ENCODE measurements at places on chromosomes 2 and 18.

GRCh38 chr18:39455285-39455684, 1889.7 kb upstream of the CELF4 start:
- DNase-seq, result no peak

- no peak for DNase-seq
Measured at GRCh38 chr18:12754511-12754910, 51.7 kb downstream of the PSMG2 start.

- no peak for DNase-seq
Measured at GRCh38 chr2:64947885-64948284, 41.3 kb upstream of the SLC1A4 start.

- DNase-seq, result no peak
Measured at GRCh38 chr2:69624131-69624530, 19.4 kb downstream of the AAK1 start.

DNA sequence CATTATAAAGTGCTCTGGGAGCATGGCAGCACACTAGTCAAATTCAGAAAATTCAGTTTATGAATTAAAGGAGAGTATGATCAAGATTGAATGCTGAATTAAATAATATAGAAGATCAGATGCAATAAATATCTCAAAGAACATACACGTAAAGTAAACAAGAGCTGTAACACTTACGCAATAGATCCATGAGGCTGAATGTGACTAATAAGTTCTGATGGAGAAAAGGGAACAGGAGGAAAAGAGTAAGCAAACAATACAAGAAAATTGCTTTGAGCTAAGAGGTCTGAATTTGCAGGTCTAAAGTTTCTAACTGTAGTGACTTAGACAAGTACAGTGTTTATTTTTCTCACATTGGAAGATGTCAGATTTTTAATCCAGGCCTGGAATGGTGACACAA, 646.7 kb upstream of the ZNF804A start:
- no peak for DNase-seq

DNA sequence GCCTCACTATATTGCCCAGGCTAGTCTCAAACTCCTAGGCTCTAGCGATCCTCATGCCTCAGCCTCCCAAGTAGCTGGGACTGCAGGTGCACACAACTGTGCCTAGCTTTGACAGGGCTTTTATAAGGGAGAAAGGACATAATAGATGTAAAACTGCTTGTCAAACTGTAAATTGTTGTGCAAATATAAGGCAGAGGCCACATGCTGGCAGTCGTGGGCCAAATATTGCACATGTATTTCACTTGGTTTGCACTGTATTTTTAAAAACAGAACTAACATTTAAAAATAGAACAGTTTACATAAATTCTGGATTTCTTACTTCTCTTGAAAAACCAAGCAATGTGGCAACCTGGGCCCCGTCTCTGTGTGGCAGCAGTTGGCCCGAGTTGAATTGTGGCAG, 31.2 kb upstream of the MYO3B start:
- no peak for DNase-seq

DNA sequence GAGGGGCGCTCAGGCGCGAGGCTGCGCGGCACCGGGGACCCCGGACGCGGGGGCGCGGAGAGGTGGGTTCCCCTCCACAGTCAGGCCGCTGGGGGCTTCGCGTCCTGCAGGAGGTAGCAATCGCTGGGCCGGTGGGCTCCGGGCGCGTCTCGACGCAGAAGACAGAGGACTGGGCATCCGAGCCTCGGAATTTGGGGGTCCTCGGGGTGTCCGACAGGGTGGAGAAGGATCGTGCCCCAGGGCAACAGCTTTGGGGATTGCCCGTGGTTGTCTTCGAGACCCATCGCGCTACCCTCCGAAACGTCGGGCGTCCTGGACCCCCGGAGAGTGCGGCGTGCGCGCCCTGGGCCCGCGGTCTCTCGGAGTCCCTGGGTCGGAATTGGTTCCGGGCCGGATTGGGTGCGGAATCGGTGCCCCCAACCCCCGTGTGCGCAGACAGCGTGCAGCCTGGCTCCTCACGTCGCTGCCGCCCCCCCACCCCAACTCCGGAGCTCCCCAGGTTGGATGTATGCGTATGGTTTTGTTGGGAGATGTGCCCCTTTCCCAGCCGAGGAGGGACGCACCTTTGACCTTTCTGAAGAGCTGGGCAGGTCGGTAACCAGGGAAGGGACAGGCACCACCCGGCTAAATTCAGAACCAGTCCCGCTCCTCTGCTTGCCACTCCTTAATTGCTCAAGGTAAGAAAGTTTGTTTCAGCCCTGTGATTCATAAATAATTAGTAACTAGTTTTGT, 750 bp downstream of the NPAS2 start:
- DNase-seq, result no peak

DNA sequence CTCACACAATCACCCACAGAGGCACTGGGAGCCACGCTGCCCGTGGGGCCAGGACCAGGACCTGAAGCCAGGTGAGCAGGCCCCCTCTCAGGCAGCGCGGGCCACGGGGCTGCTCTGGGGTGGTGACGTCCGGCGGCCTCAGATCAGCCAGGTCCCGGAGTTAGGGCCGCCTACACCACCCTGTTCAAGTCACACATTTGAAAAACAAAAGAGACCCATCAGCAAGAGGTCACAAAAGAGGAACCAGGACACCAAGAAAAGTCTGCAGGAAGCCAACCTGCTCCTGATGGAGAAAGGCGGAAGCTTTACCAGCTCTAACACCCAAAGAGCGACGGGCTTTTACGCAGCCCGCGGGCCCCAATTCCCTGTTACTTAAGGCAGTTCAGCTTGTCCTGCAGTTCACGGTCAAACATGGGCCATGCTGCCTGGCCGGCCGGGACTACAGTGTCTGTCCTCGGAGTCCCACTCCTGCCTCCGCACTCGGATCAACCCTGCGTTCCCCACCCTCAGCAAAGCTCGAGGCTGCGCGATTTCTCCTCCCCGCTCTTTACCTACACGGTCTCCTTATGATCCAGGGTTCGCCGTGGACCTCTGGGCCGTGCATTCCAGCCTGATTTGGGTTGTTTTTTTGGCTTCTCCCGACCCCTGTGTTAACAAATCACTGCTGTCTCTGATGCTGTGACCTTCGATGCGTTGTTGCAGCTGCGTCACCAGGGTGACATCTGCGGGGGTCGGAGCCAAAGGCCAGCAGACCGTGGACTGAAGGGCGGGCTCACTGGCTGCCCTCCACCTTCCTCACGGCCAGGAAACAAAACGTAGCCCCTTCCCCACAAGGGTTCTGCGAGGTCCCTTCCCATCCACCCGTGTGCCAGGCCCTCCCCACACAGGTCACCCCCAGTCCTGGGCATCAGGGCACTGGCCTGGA, 31.0 kb downstream of the SNORC start:
- no peak for DNase-seq

GRCh38 chr18:40473221-40474029, 1481.6 kb upstream of the PIK3C3 start:
- no peak for DNase-seq

DNA sequence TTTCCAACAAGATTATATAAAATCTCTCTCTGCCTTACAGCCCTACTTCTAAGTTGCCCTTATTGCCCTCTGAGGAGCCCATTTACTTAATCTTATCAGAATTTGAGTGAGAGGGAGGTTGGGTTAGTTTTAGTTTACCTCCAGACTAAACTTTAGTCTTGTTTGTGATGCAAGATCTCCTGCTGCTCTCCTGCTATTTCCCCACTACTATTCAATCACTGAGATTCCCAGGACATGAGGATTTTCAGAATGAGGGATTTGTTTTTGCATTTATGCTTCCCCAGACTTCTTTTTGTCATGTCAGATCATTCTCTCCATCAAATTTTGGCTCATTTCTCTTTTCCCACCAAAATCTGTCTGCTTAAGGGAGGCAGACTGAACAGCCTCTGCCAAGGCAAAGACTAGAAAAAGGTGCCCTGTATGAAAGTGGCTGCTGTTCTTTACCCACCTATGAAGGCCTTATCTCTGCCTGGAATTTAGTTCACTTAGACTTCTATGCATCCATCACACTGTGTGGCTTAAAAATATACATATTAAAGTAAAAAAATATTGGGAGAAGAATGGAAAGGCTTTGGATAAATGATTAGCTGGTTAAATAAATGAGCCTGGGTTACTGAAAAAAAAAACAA, 401.3 kb downstream of the PID1 start:
- no peak for DNase-seq

GRCh38 chr2:220814441-220814840, 757.7 kb downstream of the EPHA4 start:
- no peak for DNase-seq

- DNase-seq, result no peak
Measured at GRCh38 chr2:227482638-227483340, 10.8 kb downstream of the AGFG1 start.

DNA sequence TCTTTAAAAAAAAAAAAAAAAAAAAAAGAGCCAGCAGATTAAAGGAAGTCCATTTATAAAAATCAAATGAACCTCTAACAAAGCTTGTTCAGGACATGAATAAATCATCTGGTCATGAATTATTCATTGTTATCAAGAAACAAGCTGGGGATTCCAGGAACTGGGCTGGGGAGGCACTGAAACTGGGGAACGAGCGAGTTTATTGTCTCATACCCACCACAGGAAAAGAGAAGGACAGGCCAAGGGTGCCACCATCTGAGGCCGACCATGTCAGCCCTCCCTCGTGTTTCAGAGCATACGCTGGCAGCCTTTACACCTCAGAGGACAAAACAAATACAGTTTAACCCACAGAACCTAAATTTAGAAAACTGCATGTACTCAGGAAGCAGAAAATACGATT, 164.2 kb downstream of the VWC2L start:
- DNase-seq, result no peak

DNA sequence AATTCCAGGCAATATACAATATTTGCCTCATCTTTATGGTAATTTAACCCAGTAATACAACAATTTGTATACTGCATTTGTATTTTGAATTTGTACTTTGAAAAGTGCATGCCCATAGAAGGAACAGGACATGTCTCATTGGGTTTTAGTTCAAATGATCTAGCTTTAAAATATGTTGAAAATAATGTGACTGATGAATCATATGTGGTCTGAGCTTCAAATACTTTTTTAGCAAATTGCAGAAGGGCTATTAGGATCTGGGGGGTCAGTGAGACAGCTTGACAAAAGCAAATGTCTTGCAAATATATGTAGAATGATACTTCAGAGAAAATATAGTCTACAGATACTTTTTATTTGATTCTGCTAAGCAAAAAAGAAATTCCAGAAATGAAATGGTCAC, 248.9 kb downstream of the DCC start:
- no peak for DNase-seq

- no peak for DNase-seq
Measured at GRCh38 chr2:36912695-36913094, 53.6 kb downstream of the STRN start.

- no peak for DNase-seq
Measured at GRCh38 chr2:156890529-156891148, 366.9 kb upstream of the GALNT5 start.

DNA sequence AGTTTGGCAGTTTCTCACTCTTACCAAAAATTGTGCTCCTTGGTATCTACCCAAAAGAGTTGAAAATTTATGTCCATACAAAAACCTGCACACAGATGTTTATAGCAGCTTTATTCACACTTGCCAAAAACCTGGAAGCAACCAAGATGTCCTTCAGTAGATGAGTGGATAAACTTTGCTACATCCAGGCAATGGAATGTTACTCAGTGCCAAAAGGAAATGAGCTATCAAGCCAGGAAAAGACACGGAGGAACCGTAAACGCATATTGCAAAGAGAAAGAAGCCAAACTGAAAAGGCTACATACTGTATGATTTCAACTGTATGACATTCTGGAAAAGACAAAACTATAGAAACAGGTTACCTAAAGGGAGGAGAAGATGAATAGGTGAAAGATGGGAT, 36.1 kb downstream of the TMEM163 start:
- DNase-seq, result no peak

- DNase-seq, result no peak
Measured at GRCh38 chr2:216082805-216083204, 1.1 kb downstream of the TMEM169 start.

DNA sequence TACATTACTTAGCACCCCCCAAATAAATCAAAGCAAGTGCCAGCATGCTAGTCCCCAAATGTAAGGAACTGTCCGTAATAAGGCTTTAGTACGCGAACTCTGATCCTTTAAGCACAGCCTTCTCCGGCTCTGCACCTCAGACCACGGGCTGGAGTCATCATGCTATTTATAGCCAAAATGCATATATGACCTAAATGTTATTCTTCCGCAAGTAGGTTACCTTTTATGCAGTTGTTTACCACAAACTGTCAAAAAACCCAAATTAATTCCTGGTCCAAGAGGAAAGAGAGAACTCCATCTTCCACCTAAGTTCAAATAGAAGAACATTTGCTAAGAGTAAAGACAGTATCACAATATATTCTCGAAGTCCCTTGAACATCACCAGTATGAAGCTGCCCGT, 42.7 kb downstream of the ZNF516 start:
- no peak for DNase-seq

DNA sequence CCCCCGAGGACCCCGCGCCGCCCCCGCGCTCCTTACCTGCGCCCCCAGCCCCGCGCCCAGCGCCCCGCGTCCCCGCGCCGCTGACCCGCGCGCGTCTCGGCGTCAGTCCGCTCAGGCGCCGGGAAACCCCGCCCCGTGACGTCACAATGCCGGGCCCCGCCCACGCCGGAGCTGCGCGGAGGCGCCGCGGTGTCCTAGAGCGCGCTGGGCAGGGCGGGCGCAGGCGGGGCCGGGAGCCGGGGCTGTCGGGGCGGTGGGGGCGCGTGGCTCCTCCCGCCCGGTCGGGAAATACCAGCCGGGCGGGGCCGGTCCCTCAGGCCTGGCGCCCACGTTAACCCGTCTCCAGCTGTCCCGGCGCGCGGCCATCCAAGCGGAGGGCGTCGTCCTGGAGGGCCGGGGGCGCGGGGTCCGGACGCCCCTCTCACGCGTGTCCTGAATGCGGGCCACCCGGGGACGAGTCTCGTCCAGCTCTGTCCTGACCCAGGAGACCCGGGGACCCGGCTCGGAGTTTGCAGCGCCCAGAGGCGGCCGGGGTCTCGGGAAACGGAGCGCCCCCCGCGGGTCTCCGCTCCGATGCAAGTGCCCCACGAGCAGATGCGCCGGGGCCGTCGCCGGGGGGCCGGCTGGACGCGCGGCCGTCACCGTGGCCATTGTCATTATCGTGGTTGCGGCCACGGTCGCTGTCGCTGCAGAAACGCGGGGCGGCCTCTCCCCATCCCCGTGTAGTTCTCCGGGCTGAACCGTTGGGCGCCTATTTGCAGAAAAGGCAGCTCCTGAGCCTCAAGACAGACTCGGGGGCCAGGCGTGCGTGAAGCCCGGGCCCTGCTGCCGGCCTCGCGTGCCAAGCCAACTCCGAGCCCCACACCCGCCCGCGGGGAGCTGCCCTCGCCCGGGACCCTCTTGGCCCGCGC, at the start of gene SLC66A2:
Gene SLC66A2, minus strand, starts transcription at position 109 of the 911 bp plus-strand sequence. CDS start 727 bp downstream, outside the sequence.
- peak; percentile 96 for DNase-seq

GRCh38 chr2:202149155-202149762, 76.2 kb downstream of the KIAA2012 start:
- DNase-seq, result no peak

GRCh38 chr2:101305035-101305434, 3.5 kb downstream of the RNF149 start:
- no peak for DNase-seq

DNA sequence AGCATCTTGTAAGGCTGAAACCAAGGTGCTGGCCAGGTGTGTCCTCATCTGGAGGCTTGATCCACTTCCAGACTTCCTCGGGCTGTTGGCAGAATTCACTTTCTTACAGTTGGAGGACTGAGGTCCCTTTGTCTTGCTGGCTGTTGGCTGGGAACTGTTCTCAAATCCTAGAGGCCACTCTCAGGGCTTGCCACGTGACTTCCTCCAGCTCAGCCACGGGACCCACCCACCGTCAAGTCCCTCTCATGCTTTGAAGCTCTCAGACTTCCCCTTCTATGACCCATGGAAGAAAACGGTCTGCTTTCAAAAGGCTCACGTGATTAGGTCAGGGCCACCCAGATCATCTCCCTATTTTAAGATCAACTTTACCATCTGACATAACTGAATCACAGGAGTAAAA, 77.1 kb downstream of the SMAD4 start:
- DNase-seq, result no peak

- DNase-seq, result no peak
Measured at GRCh38 chr18:41618147-41618546, 336.9 kb upstream of the PIK3C3 start.
